Psoas muscle (tissue), 8 donors: ENCODE measurements at places on chromosomes 7 and 10. TPM values are rescaled to one million over a fixed set of nuclear protein-coding genes. Genes with fewer than 3 reads are reported as not detected.

DNA sequence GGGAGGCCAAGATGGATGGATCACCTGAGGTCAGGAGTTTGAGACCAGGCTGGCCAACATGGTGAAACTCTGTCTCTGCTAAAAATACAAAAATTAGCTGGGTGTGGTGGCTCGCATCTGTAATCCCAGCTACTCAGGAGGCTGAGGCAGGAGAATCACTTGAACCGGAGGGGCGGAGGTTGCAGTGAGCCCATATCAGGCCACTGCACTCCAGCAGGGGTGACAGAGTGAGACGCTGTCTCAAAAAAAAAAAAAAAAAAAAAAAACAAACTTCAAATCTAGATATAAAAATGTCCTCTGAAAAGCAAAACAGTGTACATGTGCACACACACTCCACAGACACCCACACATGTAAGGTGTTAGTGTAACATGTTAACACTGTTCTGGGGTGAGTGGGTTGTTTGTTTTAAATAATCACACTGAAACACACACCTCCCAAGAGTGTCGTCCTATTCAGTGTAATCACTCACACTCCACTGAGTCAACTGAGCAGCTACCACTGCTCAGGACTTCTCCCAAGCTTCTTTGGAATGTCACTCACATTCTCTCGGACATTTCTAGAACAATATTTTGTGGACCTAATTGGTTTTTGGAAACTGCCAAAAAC, 12.8 kb upstream of the RGS10 start:
- DNase-seq = no peak

DNA sequence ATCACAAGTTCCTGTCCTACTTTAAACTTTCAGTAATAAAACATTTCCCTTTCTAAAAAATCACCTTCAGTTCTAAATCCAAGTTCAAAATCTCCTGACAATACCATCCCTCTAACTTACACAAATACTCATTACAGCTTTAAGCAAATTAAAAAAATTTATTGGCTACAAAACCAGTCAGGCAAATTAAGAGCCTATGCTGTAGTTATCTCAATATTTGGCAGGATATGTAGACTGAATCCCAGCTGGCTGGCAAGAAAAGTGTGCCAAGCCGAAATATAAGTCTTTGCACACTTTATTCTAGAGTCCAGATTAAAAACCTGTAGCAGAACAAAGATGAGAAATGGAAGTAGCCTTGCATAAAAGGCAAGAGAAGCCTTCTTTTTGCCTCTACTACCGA, 9.5 kb downstream of the WAPL start:
- DNase-seq = no peak

DNA sequence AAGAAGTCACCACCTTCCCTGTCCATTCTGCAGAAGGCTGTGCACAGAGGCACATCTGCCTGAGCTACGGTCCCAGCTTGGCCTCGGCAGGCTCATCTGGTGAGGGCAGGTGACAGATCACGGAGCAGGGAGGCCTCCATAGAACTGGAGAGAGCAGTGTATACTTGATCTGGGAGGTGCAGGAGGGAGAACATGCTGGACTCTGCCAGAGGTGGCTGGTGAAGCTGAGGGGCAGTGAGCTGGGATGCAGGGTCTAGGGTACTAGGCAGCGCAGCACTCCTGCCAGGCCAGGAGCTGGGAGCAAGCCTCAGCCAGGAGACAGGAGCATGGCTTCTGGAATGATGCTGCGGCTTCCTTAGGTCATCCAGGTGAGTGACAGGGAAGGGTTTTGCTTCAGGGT, 553.0 kb downstream of the TCERG1L start:
- DNase-seq = peak; percentile 16

- DNase-seq = no peak
Observed at GRCh38 chr7:136030867-136031318, 53.7 kb upstream of the MTPN start.

GRCh38 chr7:102814025-102814471, 65.2 kb downstream of the FAM185A start:
- DNase-seq = no peak

GRCh38 chr10:97069576-97070362, 116.0 kb downstream of the SLIT1 start:
- no peak for DNase-seq

GRCh38 chr7:116165717-116166116, 44.6 kb upstream of the TES start:
- no peak for DNase-seq

DNA sequence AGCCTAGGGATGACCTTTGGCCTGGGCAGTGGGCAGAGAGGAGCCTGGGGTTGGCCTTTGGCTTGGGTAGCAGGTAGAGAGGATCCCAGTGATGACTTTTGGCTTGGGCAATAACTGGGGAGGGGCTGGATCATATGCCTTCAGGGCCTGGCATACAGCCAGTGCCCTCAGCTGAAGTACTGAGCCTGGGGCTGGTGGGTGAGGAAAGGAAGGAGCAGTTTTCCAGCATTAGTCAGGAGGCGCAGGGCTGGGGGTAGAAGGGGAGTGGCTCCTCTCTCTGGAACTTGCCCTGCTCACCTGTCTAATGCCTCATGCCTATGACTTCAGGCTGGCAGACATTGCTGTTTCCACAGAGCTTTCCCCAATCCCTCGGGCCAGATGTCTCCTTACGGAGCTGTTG, 15.2 kb upstream of the COMTD1 start:
- DNase-seq = no peak

- no peak for DNase-seq
Observed at GRCh38 chr10:90816466-90816865, 41.4 kb downstream of the HTR7 start.

- DNase-seq = no peak
Observed at GRCh38 chr7:12685550-12685949, 1.9 kb upstream of the ARL4A start.

- no peak for DNase-seq
Observed at GRCh38 chr10:48616436-48616835, 11.6 kb upstream of the ARHGAP22 start.

DNA sequence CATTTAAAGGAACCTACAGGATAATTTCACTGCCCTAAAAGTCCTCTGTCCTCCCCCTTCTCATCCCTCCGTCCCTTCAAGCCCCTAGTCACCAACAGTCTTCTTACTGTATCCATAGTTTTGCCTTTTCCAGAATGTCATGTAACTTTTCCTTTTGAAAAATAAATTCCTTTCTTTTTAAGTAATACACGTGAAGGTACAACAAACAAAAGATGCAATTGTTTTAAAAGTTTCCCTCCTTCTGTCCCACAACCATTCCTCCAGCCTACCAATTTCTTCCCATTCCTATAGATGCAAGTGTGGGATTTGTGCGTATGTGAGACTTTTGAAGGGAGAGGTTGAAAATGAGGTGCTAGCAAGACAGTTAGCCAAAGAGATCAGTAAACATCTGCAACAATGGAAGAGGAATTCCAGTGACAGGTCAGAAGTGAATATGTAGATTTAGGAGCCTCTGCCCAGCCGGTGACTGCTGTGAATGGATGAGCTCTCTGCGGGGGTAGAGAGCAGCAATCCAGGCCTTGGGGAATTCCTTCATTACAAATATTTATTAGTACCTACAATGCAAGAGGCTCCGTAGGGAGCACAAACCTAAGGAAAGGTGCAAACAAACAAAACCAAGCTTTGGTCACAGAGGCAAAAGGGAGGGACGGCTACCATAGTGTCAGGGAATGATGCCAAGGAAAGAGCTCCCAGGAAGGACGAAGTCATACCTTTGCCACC, 243.6 kb downstream of the SKIDA1 start:
- DNase-seq = no peak

DNA sequence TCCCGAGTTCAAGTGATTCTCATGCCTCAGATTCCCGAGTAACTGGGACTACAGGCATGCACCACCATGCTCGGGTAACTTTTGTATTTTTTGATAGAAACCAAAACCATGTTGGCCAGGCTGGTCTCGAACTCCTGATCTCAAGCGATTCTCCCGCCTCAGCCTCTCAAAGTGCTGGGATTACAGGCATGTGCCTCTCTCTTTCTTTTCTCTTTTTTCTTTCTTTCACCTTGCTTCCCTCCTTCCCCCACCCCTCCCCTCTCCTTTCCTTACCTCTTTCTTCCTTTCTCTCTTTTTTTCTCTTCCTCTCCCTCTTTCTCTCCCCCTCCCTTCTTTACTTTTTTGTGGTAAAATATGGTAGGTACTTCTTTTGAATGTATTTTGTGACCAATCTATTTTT, 62.2 kb downstream of the ANKRD61 start:
- no peak for DNase-seq

- no peak for DNase-seq
Observed at GRCh38 chr7:117401293-117402002, 25.8 kb downstream of the ASZ1 start.

GRCh38 chr7:121113288-121113687, 124.8 kb downstream of the CPED1 start:
- DNase-seq = no peak

DNA sequence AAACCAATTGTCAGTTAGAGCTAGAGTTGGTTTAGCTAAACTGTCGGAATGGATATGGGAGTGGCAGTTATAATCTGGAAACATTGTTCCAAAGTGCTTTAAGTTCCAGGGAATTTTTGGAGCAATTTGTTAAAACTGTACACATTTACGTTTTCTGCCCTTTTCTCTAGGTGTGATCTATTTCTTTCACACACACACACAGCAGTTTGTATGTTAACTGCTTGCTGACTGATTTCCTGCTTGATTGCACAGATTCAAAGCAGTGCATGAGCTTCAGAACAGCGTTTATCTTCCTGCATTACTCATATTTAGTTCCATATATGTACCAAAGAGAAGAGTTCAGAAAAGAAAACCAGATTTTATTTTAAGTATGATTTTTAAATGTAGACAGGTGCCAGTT, 57.9 kb downstream of the MGMT start:
- DNase-seq = no peak

DNA sequence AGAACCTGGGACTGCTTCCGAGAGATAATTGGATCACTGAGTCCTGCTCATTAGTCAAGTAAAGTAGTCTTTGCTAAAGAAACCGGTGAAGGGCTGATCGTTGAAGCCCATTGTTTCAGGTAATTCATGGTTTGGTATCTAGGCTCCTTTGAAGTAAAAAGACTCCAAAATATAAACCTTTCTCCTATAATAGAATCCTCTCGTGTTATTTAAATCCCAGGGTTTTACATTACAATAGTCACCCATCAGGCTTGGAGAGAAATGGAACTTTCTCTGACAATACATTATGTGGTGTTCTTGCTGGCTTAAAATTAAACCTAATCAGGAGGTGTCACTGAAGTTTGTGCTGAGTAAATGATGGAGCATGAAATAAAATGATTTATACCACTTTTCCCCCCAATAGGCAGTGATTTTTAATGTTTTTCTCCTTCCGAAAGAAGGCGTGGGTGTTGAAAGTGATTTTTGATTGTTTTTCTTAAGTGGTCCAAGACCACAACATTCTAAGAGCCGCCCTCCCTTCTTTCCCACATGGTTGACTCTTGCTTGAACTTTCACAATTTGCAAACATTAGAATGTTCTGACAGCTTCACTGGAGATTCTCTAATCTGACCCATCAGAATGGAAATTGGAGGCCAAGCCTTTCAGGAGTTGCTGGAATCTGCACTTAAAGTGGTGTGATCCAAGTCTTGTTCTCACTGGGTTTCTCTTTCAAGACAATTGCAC, 44.2 kb downstream of the LRMDA start:
- DNase-seq = no peak

GRCh38 chr7:17512181-17512675, 213.8 kb downstream of the AHR start:
- DNase-seq = no peak

DNA sequence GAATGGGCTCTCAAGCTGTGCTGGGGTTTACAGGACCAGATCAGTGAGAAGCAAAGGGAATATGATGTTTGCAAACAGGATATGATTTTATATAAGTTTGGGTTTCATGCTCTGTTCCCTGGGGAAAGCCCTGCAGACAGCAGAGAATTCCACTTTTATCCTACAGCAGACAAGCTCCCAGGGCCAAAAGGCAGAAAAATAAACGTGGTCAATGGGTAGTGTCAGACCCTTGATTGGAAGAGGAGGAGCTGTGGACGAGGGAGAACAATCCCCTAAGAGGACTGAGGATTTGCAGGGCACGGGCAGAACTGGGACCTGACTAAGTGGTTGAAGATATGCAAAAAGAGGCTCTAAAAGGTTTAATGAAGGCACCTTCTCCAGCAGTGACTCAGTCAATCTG, 275.3 kb downstream of the HDAC9 start:
- DNase-seq = no peak

The TMEM140 gene
- polyA plus RNA-seq = 62.1 TPM

The UTF1 gene
- not detected for polyA plus RNA-seq

The XPNPEP1 gene
- 29.1 TPM for polyA plus RNA-seq

The NXPH1 gene
- polyA plus RNA-seq = not detected

The LIPN gene
- polyA plus RNA-seq = not detected

The ELAPOR2 gene
- polyA plus RNA-seq = 1.2 TPM

The SRRM3 gene
- 0.48 TPM for polyA plus RNA-seq

The KCNIP2 gene
- polyA plus RNA-seq = 0.58 TPM

The IL6 gene
- 0.91 TPM for polyA plus RNA-seq

The SLC16A12 gene
- polyA plus RNA-seq = 1.1 TPM

The LRIT2 gene
- not detected for polyA plus RNA-seq
